ENCODE measurements at places on chromosomes 5 and 9.

DNA sequence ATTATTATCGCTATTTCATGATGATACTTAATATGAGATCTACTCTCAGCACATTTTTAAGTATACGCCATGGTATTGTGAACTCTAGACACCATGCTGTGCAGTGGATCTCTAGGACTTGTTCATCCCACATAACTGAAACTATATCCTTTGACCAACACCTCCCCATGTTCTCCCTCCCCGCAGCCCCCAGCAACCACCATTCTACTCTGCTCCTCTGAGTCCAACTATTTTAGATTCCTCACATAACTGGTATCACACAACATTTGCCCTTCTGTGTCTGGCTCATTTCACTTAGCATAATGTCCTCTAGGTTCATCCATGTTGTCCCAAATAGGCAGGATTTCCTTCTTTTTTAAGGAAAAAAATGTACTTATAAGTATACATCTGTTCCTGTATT lies 6.6 kb upstream of the TBC1D2 start:
- DNase-seq: no peak

DNA sequence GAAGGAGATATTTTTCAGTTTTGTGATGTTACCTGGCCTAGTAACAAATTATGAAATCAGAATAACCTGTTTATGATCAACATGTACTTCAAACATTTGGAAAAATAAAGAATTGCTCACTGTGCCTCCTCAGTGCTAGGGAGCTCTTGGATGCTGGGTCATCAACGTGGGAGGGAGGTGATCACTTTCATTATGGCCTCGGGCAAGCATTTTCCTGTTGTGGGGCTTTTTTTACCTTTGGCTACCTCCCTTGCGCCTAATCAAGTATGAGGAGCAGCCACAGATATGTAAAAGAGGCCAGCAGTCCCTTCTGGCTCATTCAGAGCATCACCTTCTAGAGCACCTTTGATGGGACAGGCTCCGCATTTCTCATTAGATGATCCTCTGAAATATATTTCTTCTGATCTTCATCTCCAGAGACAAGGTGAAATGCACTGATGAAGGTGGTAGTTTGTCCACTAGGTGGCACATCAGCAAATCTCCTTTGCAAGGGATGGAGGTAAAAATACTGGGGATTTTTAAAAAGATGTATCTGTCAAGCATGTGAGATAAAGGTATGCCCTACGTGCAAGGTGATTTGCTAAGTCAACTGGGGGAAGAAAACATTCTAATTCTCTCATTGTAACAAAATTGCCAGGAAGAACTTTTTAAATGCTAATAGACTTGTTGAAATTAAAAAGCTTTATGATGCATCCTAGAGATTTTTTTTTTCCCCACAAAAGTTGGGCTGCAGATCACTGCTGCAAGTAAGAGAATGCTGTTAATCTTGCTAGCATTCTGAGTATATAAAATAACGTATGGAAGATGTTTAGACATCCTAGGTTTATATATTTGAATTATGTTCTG lies 218.2 kb downstream of the MAST4 start:
- no peak for DNase-seq

DNA sequence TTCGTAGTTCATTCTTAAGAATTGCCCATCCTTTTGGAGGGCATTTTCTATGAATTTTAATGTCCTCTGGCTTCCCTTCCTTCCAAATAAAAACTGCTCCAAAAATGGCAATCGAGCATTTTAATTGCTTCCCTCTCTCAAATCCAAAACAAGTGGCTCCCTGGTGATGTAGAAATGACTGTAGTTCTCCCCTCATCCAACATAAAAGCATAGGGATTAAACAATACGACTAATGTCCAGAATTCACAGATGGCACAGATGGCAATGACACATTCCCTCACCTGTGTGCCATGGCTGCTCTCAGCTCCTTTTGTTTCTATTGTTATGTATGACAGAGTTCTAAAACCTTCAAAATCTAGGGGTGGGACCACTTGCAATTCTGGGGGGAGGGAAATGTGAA lies 417.3 kb downstream of the RAB3C start:
- DNase-seq: no peak

DNA sequence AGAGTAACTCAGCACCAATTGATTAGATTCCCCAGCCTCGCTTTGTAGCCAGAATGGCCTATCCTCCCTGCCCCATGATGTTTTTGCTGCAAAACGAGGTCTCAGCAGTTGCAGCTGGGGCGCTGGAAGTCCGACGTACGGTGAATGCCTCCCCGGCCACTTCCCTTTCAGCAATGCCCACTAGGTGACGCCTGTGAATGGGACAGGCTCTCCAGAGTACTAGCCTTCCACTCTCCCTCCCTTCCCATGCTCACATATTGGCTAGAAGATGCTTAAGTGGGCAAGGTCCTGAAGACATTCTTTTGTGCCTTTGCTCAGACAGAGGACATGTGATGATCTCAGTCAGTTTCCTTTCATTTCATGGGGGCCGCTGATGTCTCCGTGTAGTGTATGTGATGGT lies 50.8 kb downstream of the DMRT2 start:
- DNase-seq: no peak

DNA sequence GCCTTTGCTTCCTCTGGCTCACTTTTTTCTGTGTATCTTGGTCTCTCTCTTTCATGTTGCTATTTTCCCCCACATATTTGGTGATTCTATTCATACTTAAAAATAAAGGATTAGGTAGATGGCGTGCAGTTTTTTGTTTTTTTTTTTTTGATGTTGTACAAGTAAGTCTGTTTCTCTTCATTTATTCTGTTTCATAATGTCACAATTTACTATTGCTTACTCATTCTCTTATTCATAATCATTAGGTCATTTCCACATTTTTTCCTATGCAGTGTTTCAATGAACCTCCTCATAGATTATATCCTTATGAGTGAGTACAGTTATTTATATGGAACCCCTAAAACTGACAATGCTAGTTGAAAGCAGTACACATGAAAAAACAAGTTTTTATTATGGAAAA lies 136.3 kb downstream of the APBA1 start:
- no peak for DNase-seq

DNA sequence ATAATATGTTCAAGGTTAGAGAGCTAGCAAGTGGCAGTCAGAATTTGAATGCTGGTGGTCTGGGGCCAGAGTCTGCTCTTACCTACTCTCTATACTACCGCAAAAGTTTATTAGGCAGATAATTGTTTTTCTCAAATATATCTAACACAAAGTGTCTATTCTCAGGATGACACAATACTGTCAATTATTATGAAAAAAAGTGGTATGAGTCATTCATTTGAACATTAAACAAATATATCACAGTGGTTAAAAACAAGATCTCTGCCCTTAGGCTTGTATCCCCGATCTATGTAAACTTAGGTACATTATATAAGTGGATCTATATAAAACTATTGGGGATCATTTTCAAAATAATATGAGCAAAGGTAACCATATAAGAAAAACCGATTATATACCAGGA lies 354.9 kb downstream of the CETN3 start:
- no peak for DNase-seq

GRCh38 chr5:11525020-11525419 lies 379.2 kb downstream of the CTNND2 start:
- no peak for DNase-seq

DNA sequence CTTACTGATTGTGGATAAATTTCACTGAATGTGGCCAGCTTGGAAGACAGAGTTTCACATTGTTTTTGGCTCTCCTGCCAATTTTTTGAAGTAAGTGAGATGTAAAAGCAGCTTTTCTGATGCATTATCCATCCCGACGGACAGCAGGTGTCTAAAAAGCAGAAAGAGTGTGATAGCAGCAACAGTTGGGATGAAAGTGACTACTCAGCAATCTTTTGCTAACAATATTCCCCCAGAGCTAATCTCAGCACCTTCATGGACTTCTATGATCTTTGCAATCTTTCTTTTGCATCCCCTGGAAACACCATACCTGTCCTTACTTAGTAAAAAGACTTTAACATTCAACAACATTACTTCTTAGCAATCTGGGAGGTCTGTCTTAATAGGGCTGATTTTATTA lies 5.4 kb downstream of the CD72 start:
- DNase-seq: no peak

DNA sequence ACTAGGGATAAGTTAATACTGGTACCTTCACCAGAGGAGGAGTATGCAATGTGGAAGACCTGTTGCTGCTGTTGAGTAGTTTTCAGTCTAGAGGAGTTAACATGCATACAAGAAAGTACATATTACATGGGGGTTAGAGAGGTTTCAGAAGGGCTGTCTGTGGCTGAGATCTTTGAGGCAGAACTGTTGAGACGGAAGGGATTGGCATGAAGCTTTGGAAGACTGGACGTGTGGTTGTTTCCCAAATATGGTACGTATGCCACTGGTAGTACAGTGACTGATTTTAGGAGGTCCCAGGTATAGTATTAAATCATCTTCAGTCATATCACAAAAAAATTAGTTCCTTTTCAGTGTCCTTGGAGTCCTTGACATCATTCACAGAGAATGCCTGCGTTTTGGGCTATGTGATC lies 17.6 kb downstream of the TNFAIP8 start:
- no peak for DNase-seq

Data from activated effector memory CD4-positive, alpha-beta T cell treated with Interleukin-2 at 50 U/mL for 16 hours (primary cell).